ENCODE measurements at places on chromosomes 2 and 18. TPM values are rescaled to one million over a fixed set of nuclear protein-coding genes. Genes with fewer than 3 reads are reported as not detected.
A peak's percentile ranks its signal among the peaks of the same experiment; 100 is the strongest.

SLC19A3 gene
- not detected for total RNA-seq

- DNase-seq: peak; percentile 95
Measured at GRCh38 chr2:240369801-240370585, 65.5 kb upstream of the GPC1 start.

GRCh38 chr2:85385746-85386145 lies 24.4 kb downstream of the CAPG start:
- no peak for DNase-seq

GRCh38 chr2:65799141-65799854 lies 366.9 kb upstream of the SPRED2 start:
- DNase-seq: no peak

SMCHD1 gene
- 48.8 TPM for total RNA-seq

MTCL1 gene
- total RNA-seq: 9.3 TPM

DNA sequence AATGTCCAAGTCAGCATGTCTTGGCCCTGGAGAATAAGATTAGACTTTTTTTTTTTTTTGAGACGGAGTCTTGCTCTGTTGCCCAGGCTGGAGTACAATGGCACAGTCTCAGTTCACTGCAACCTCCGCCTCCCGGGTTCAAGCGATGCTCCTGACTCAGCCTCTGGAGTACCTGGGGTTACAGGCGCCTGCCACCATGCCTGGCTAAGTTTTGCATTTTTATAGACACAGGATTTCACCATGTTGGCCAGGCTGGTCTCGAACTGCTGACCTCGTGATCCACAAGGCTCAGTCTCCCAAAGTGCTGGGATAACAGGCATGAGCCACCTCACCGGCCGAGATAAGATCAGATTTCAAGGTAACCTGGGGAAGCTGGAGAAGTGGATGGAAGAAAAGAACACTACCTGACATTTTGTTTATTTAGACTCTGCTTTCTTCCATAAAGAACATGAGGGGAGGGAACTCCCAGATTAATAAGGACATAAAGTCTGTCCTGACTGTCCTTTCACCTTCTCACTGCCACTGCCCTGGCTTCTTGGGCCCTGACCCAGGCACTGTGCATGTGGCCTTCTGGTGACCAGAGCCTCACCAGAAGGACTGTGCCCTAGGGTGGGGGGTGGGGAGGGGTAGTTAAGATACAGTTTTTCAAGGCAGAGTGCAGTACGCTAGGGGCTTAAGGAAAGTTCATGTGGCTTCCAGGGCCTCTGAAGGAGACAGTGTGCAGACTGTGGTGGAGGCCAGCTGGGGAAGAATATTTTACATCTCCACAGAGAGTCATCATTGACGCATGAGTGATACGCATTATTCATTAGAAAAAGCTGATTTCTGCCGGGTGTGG lies 4.8 kb upstream of the IMPA2 start:
- DNase-seq: peak; percentile 12

- DNase-seq: no peak
Measured at GRCh38 chr18:35868915-35869314, 103.6 kb upstream of the RMP24 start.

NYAP2 gene
- total RNA-seq: not detected

TEX44 gene
- total RNA-seq: not detected

EVX2 gene
- total RNA-seq: not detected

- DNase-seq: no peak
Measured at GRCh38 chr18:76881744-76882143, 59.4 kb downstream of the ZNF236 start.

SCYGR4 gene
- not detected for total RNA-seq

- DNase-seq: no peak
Measured at GRCh38 chr2:125224188-125224587, 1199.1 kb downstream of the CNTNAP5 start.

DNA sequence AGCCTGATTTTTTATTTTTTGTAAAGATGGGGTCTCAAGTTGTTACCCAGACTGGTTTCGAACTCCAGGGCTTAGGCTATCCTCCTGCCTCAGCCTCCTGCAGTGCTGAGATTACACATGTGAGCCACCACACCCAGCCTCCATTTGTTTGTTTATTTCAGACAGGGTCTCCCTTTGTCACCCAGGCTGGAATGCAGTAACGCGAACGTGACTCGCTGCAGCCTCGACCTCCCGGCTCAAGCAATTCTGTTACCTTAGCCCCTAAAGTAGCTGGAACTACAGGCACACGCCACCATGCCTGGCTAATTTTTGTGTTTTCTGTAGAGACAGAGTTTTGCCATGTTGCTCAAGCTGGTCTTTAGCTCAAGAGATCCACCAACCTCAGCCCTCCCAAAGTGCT lies 27.2 kb downstream of the UBXN4 start:
- DNase-seq: no peak

ANKRD30BL gene
- not detected for total RNA-seq

DNA sequence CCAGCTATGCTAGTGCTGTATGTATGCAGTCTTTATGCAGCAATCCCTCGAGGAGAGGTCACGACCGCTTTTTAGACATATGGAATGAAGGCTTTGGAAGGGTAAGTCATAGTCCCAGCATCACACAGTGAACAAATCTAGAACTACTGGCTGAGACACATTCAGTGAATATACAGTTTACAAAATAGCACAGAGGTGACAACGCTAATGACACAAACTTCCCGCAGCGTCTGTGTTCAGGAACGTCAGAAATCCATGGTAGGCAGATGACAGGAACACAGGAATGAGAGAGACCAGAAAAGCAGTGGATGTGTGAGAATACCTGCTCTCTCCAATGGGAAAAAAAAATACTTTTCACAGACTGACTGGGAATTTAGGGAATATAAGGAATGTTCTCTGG lies 29.6 kb downstream of the CABYR start:
- DNase-seq: no peak

GPR55 gene
- total RNA-seq: 0.24 TPM

DNA sequence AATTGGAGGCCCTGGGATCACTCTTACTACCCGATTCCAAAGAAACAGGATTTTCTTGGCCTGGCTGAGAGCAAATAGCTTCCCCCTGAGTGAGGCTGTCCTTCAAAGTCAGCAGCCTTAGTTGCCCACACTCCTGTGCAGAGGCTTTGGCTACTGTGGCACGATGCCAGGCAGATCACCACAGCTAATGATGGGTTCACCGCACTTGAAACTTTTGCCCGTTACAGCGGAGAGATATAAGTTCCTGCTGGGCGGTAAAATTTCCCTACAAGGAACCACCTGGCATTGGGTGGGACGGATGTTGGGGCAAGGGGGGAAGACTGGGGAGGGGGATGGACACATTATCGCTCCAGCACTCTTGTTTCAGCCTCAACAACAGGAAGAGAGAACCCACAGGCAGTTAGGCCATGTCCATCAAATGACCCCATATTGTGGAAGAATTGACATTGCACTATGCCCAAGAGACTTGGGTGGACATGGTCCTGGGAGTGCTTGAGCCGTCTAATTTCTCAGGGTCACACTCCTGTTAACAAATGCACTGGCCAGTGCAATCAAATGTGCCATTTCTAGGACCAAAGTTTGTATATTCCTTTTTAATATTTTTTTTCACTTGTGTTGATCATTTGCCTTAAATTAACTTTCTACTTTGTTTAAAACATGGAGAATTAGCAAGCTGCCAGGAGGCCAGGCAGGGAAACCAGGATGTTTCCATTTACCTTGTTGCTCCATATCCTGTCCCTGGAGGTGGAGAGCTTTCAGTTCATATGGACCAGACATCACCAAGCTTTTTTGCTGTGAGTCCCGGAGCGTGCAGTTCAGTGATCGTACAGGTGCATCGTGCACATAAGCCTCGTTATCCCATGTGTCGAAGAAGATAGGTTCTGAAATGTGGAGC lies 4.4 kb downstream of the IL1B start:
- DNase-seq: peak; percentile 73

GKN2 gene
- total RNA-seq: not detected

- peak; percentile 62 for DNase-seq
Measured at GRCh38 chr2:28750316-28751251, 1.0 kb upstream of the PPP1CB start.

DNA sequence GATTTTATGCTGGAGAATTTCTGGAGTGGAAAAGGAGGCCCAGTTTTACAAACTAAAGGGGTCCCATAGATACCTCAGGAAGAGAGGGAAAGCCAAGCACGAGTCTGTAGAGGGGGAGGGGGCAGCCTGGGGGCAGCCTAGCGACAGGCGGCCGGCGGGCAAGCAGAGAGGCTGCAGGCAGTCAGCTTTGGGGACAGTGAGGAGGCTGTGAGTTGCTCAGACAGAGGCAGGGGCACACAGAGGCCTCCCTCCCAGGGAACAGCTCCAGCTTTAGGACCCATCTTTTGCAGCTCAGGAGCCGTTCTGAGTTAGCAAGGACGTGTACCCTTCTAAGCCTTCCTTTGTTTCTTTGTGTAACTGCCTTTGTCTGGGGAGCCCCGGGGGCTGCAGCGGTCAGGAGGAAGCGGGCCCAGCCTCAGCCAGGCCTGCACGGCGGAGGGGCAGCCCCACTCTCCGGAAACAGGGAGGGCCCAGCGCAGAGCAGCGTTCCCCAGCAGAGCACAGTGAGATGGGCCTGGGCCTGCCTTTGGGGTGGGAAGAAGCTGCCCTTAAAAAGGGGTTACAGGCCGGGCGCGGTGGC lies 41.1 kb upstream of the RALBP1 start:
- DNase-seq: no peak

DNA sequence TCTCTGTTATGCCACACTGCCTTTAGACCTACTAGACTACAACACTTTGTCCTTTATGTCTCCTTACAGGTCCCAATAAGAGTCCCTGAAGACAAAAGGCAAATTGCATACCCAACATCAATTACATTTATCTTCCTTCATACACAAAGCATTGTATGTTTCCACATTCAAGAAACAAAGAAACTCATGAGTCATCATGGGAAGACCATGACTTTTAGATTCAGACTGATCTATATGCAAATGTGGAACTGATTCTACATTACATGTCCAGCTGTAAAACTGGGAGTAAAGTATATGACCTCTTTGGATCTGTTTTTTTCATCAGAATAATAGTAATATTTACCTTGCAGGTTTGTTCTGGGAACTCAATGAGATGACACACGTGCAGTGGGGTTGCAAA lies 25.2 kb upstream of the HNMT start:
- no peak for DNase-seq

CENPA gene
- total RNA-seq: 67.8 TPM

GRCh38 chr2:147689220-147689909 lies 155.5 kb upstream of the ACVR2A start:
- no peak for DNase-seq

DNA sequence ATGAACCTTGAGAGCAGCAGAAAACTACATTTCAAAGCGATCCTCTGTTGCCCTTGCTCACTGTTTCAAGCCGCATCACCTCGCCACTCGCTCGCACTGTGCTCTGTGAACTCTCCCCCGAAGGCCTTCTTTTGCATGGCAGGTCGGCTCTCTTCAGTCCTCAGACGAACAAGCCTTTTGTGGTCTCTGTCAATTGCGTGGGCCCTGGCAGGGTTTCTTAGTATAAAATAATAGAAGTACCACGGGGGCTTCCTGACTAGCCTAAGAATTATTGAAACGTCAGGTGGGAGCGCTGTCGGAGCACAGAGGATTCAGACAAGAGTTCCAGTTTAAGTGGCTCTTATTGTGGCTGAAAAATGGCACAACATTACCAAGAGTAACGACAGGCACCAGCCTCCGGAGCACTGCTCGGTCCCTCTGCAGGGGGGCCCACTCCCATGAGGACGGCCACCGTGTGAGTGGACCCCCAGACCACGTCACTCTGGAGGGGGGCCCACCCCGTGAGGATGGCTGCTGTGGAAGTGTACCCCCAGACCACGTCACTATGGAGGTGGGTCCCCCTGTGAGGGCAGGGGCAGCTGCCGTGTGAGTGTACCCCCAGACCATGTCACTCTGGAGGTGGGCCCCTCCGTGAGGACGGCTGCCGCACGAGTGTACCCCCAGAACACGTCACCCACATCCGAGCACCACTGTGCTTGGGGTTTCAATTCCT lies 237.7 kb downstream of the HDAC4 start:
- no peak for DNase-seq

GRCh38 chr18:56799756-56800155 lies 148.6 kb downstream of the WDR7 start:
- no peak for DNase-seq

DNA sequence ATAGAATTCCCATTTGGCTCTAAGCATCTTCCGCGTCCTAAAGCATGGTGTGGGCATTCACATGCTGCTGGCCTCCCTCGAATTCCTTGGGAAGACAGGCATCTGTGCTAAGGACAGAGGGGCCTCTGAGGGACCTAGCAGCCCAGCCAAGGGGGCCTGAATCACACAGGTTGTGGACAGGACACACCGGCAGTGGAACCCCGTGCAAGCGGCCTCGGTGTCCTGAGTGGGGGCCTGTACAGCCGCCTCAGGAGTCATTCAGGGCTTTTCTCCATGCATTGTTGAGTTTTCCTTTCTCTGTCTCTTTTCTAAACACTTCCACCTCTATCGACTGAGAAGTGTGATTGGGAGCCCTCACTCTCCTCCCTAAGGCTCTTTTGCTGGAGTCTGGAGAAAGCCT lies 44.3 kb upstream of the SMIM21 start:
- DNase-seq: no peak

DNA sequence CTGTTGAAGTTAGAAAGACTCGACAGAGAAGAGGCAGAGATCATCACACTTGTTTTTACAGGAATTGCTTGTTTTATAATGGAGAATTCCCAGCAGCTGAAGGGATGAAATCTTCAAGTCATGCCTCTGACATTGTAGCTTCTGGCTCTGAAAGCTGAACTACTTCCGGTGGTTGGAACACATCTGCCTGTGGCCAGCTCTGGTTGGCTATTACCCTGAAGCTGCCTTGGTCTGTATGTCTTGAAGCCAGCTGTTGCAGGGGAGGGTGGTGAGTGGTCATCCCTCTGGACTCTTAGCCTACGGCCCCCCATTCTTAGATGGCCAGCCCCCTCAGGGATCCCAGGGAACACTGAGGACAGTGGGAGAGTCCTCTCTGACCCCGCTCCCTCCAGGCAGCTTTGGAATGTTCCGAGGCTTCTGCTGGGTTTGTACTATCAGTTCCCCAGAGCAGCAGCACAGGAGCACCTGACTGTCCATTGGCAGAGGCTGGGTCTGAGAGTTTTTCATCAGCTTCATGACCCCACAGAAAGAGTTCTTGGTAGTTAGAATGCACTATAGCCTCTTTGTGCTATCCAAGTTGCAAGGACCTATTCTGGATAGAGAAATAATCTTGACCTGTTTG lies 87.4 kb upstream of the CAPN13 start:
- peak; percentile 5 for DNase-seq

Measured in RPMI7951 (cell line).